Neural crest cell (in vitro differentiated cells): ENCODE measurements at places on chromosomes 12 and 14.

GRCh38 chr14:46034305-46034704, 617.3 kb downstream of the RPL10L start:
- no peak for DNase-seq

DNA sequence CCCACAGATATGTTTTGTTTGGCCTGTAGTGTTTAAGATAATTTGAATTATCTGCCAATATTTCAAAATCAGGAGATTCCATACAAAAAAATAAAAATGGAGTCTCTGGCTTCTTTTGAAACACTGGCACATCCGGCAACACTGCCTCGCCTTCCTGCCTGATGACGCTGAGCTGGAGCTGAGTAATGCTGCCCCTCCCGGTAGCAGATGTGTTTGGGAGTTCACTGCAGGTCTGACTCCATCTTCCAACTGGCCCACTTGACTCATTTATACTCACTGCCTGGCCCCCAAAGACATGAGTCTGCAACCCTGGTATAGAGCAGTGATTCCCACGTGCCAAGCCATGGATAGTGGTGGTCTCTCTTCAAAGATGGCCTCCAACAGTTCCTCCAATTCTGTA, 7.4 kb downstream of the CIT start:
- no peak for DNase-seq

- DNase-seq = no peak
Measured at GRCh38 chr14:91108941-91109611, 4.8 kb upstream of the DGLUCY start.

GRCh38 chr12:121794534-121795033, 1.1 kb upstream of the RHOF start:
- DNase-seq = no peak

- DNase-seq = no peak
Measured at GRCh38 chr12:106771425-106771824, 3.1 kb upstream of the RIC8B start.

- DNase-seq = no peak
Measured at GRCh38 chr12:43165351-43165750, 386.7 kb downstream of the ADAMTS20 start.

DNA sequence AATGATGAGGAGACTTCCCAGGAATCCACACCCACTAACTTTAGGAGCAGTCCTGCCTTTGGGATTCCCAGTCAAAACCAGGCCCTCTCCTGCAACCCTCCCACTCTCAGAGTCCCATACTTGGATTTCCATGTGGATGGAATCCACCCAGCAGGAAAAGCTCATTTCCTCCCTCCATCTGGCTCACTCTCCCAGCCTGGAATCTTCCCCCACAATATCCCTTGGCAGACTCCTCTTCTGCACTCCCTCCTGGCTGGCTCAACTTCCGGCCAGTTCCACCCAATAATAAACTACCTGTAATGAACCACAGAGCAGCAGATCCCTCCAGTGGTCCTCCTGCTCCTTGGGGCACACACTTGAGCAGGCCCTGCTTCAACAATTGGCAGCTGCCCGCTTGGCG, 102.8 kb upstream of the EGLN3 start:
- no peak for DNase-seq

DNA sequence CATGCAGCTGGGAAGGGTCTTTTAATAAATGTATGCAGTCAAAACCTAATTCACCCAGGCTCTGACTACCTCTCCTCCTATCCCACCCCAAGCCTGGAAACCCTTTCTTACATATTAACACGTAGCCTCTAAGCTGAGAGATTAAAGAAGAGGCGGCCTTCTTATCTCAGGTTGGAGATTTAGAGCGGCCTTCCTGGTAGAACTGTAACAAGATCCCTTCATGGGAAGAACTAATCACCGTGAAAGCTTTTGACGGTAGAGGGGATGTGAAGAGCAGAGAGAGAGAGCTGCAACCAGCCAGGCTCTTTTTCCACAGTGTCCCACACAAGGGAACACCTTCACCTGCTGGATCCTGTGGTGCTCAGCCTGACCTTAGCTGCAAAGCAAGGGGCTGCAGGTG, 367.4 kb downstream of the MED13L start:
- DNase-seq = no peak

- no peak for DNase-seq
Measured at GRCh38 chr12:92039046-92039445, 106.6 kb downstream of the BTG1 start.

- no peak for DNase-seq
Measured at GRCh38 chr12:100955139-100955538, 160.6 kb downstream of the ANO4 start.

DNA sequence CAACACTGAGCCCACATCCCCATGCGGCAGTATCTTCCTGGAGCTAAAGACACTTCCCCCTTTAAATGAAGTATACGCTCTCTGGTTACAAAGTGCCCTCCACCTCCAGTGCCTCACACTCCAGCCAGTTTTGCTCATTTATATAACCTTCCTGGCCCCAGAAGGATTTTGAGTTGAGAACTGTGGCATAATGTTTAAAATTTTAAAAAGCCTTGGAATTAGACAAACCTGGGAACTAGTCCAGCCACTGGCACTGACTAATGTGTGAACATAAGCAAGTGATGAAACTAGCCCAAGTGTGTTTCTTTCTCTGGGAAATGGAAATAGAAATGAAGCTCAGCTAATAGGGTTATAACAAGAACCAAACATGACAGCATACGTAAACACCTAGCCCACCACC, 723.7 kb upstream of the USP15 start:
- DNase-seq = no peak

DNA sequence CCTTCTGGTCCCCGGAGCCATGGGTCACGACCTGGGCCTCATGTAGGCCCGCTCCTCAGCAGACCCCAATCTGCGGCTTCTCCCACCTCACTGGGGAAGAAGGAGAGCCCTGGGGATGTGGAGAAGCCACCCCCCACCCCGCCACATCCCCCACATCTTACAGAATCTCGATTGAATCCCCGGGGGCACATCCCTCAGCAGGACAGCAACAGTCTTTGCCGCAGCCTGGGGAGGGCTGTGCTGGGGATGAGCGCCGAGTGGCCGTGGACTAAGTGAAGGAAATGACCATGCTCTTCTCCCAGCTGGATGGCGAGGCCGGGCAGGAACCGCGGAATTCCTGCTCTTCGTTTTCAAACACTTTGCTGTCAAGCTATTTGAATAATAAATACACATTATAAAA, 169.0 kb upstream of the RTL1 start:
- DNase-seq = no peak

- DNase-seq = no peak
Measured at GRCh38 chr12:60227916-60228315, 632.1 kb downstream of the SLC16A7 start.

GRCh38 chr12:27822076-27822712, 42.2 kb upstream of the MANSC4 start:
- DNase-seq = no peak

GRCh38 chr14:104107101-104107581, 21.6 kb downstream of the ASPG start:
- no peak for DNase-seq

DNA sequence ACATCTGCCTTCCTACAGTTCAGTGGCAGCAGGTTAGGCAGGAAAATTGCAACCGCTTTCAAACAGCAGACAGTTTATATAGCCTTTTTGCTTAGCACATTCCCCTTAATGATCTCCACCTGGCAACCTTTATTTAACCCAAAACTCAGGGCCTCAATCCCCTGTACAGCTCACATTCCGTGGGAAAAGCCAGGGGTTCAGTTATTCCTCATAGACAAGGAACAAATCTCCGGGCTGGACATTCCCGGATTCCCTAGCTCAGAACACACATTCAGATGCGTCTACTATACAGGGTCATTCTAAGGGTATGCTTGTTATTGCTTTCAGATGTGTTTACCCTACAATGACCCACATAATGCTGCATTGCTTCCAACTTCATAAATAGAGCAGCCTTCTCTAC, 73.8 kb upstream of the DCN start:
- DNase-seq = no peak

DNA sequence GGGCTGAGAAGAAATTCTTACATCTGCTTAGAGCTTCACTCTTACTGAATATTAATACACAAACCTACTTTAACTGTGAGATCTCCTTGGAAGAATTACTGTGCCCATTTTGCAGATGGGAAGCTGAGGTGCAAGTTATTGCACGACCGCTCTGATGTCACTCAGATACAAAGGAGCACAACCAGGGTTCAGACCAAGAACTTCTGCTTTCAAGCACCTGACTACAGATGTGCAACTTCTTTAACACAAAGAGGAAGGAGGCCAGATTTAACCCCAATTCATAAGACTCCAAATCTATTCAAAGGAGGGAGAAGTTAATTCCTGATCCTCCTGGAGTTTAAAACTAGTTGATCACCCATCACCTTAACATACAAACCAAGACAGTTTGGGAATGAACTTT, 232.6 kb downstream of the VRK1 start:
- no peak for DNase-seq

- no peak for DNase-seq
Measured at GRCh38 chr12:94174576-94174975, 26.2 kb downstream of the PLXNC1 start.

- DNase-seq = no peak
Measured at GRCh38 chr14:23362200-23362599, 2.8 kb downstream of the EFS start.
